ENCODE measurements at places on chromosomes 5 and 9.

DNA sequence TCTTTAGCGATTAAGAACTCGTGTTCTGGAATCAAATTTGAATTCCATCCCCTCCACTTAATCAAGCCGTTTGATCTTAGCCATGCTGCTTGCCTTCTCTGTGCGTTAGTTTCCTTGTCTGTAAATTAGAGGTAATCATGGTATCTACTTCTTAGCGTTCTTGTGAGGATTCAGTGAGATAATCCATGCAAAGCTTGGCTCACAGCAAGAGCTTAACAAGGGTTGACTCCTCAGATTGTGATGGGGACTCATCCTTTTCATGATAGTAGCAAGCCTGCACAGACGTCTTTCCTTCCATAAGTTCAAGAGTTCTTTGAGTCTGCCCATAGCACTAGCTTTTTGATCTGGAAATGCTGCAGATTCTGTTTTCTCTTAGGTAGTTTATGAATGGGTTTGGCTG lies 72.8 kb downstream of the TRIO start:
- DNase-seq, result no peak

DNA sequence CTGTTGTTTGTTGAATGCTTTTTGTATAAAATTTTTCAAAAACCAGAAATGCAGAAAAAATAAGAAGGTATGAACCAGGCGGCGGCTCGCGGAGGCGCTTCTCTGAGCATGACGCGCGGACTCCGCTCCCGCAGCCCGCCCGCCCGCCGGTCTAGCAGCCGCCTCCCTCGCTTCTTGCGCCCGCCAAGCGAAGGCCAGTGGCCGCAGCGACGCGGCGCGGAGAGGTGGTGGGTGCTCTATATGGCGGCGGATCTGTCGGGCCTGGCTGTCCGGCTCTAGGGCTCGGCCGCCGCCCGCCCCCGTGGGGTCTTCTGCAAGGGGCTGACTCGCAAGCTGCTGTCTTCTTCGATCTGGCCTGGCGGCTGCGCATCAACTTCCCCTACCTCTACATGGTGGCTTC lies 93.8 kb downstream of the ANKRD18A start:
- DNase-seq, result no peak

DNA sequence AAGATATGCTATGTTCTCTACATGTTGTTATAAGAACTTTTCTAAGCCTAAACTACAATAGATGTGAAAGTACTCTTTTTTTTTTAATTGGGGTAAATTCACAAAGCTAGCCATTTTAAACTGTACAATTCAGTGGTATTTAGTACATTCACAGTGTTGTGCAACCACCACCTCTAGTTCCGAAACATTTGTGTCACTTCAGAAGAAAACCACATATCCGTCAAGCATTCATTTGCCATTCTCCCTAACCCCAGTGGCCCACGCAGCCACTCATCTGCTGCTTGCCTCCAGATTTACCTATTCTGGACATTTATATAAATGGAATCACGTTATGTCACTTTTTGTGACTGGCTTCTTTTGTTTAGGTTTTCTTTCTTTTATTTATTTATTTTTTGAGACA lies 43.1 kb downstream of the SPTAN1 start:
- no peak for DNase-seq

GRCh38 chr5:148033134-148033533 lies 30.6 kb upstream of the SPINK5 start:
- no peak for DNase-seq

DNA sequence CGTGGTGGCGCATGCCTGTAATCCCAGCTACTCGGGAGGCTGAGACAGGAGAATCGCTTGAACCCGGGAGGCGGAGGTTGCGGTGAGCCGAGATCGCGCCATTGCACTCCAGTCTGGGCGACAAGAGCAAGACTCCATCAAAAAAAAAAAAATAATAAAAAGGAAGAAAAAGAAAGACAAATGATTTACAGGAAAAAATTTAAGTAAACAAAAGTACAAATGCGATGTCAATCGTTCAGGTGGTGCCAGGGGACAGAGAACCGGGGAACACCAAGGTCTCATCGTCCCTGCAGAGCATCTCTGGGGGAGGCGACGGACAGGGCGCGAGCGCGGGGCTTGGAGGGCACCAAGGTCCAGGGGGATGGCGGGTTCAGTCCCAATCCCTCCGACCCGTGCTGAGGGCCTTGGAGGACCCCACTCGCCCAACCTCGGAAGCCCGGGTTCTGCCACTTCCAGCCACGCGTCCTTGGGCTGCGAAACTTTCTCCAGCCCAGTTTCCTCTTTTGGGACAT lies 607 bp upstream of the HNRNPAB start:
- DNase-seq, result no peak

- no peak for DNase-seq
Observed at GRCh38 chr9:85142968-85143367, 473.4 kb downstream of the NTRK2 start.

DNA sequence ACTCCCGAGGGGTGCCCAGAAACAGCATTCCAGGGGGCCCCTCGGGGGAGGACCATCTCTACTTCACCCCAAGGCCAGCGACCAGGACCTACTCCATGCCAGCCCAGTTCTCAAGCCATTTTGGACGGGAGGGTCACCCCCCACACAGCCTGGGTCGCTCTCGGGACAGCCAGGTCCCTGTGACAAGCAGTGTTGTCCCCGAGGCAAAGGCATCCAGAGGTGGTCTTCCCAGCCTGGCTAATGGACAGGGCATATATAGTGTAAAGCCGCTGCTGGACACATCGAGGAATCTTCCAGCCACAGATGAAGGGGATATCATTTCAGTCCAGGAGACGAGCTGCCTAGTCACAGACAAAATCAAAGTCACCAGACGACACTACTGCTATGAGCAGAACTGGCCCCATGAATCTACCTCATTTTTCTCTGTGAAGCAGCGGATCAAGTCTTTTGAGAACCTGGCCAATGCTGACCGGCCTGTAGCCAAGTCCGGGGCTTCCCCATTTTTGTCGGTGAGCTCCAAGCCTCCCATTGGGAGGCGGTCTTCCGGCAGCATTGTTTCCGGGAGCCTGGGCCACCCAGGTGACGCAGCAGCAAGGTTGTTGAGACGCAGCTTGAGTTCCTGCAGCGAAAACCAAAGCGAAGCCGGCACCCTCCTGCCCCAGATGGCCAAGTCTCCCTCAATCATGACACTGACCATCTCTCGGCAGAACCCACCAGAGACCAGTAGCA lies 83.9 kb downstream of the GOLPH3 start:
- DNase-seq, result no peak

DNA sequence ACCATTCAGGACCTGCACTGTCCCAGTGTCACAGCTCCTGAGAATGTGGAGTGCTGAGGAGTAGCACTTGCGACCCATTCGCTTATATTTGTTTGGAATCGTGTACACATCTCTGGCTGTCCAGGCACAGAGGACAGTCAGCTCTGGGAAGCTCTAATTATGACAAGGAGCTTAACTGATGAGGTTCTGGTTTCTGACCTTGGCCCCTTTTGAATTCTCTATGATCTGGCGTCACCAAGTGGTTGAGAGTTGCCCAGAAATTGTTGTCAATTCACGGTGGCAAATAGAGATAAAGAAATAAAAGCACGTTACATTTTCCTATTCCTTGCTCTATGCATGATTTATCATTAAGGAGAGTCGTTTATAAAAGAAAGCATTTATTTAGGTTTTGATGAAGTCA lies 34.9 kb upstream of the LECT2 start:
- no peak for DNase-seq

GRCh38 chr5:72741805-72742204 lies 74.7 kb upstream of the TNPO1 start:
- DNase-seq, result no peak
